ENCODE measurements at places on chromosomes 3 and 15. TPM values are rescaled to one million over a fixed set of nuclear protein-coding genes. Genes with fewer than 3 reads are reported as not detected.

DNA sequence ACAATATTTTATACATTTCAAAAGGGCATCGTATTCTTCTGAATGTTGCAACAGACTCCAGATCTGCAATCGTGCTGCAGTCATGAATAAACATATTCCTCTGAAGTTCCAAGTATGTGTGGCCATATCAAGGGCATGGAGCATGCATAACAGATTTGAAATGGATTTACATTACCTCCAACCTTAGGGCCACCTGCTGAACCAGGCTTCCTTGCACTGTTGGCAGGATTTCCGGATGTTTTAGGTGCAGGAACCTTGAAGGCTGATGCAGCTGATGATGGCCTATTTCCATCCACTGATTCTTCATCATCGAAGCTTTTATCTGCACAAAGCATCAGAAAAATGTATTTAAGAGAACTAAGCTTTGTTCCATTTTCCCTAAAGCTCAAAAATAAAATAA lies 73.5 kb downstream of the CLASP2 start:
- no peak for DNase-seq

DNA sequence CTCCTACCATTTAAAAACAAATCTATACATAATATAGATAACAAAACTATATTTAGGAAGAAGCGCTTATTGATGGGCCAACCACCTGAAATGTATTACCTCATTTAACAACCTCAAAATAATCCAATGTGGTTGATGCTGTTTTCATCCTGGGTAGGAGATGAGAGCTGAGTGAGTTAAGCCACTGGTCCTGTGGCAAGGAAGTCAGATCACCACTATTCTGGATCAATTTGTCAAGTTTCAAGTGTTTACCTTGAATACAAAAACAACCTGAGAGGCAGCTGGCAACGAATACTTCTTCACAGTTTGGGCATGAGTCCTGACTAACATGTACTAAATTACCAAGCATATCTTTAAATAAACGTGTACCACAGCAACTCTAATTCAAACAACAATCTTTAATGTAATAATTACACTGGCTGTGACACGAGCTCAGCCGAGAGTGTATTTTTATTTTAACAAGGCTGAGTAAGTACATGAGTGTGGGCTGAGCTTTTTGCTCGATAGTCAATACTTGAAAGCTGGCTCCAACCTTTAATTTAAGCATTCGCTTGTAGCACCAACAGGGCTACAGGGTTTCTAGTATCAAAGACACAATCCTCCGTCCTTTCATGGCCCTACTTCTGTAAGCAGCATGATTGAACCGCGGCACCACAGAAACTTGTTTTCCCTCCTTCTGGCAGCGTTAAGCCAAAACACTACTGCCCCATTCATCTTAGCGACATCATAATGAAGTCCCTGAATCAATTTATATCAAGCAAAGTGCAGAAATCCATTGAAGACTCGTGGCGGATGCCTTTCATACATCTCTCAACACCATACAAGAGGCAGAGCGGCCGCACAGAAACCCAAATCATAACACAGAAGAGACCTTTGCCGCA lies 93.8 kb upstream of the ICE2 start:
- no peak for DNase-seq

DNA sequence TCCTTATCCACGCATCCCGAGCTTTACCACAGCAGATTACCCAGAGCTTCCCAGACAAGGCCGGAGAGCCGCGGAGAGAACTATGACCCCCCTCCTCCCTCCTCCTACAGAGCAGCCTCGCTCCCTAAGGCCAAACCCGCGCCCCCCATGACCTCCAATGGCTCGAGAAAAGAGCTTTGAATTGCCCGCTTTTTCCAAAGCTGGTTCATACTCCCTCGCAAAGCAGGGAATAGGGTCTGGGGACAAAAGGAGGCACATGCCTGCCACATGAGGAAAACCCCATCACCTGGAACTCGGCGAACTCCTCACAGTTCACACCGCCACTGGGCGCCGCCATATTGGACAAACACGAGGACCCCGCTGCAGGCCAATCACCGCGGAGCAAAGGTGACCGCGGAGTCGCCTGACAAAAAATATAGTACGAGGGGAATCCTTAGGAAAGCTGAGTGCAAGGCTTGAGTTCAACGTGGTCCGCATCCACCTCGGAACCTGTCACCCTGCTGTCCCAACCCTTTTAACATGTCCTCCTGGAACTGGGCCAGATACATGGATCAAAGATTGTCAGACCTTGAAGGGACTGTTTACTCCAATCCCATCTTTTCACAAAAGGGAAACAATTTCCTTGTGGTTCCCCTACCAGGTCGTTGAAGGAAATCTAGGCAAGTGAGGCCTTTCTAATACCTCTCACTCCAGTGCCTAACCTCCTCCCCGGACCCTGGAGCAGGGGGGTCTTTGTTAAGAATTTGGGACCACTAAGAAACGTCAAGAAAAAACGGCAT lies at the start of gene MIX23:
Gene MIX23 (minus strand): TSS at position 344 of the 779 bp plus-strand sequence. CDS start 7 bp downstream, at position 337.
- peak; percentile 39 for DNase-seq

GRCh38 chr3:51975852-51976549 lies 1.1 kb downstream of the ABHD14A start:
- no peak for DNase-seq

Gene KIF23
- total RNA-seq = 32.8 TPM

DNA sequence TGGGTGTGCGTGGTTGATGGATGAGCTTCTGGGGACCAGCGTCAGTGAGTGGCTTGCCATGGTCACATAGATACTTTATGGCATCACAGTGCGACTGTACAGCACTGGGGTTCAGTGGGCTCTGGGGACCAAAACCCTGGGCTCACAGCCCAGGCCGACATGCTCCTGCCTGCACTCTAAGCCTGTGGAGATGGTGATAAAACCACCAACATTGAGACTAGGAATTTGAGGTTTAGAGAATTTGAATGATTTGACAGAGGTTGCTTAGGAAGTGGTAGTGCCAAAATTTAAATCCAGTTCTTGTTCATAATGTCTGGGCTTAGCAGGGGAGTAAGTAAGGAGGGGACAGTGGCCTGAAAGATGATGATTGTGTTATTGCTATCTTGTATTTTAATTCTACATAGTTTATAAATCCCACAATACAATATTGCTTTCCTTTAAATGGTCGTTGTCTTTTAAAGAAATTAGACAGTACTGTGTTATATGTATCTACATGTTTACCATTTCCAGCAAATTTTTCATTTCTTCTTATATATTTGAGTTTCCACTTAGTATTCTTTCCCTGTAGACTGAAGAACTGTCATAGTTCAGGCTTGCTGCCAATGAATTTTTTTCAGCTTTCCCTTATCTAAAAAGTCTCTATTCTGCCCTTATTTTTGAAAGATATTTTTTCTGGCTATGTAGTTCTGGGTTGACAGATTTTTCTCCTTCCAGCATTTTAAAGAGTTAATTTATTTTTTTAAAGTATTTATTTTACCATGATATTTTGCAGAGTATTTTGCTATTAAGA lies 235.4 kb upstream of the RGMA start:
- no peak for DNase-seq

DNA sequence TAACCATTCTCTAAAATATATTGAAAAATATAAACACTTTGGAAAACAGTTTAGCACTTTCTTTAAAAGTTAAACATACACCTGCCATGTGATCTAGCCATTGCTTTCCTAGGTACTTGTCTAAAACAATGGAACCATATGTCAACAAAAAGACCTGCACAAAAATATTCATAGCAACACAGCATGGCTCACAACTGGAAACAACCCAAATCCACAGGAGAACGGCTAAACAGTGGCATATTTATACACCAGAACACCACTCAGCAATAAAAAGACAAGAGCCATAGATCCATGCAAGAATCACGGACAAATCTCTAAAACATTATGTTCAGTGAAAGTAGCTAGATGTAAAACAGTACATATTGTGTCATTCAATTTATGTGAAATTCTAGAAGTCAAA lies 221.3 kb upstream of the UBE2E2 start:
- DNase-seq = no peak

DNA sequence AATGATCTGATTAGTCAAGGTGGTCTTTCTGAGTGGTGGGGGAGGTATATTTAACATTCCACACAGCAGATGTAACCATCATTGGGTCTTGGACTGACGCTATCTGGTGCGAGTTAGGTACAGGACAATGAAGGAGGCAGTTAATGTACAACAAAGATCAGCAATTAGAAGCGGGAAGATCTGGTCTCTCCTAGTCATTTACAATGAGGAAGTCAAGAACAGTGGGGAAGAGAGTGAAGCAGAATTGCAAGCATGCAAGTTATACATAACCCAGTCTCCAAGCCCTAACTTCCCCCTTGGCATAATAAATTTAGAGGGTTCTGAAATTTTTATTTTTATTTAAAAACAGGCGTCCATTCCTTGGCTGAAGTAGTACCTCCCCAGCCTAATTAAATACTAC lies 14.1 kb downstream of the GPD1L start:
- no peak for DNase-seq

Gene TPRG1
- 0.13 TPM for total RNA-seq

Gene GCSAM
- total RNA-seq = not detected

- DNase-seq = no peak
These were observed 10.6 kb downstream of the ARNT2 start for GRCh38 chr15:80414546-80415357.

DNA sequence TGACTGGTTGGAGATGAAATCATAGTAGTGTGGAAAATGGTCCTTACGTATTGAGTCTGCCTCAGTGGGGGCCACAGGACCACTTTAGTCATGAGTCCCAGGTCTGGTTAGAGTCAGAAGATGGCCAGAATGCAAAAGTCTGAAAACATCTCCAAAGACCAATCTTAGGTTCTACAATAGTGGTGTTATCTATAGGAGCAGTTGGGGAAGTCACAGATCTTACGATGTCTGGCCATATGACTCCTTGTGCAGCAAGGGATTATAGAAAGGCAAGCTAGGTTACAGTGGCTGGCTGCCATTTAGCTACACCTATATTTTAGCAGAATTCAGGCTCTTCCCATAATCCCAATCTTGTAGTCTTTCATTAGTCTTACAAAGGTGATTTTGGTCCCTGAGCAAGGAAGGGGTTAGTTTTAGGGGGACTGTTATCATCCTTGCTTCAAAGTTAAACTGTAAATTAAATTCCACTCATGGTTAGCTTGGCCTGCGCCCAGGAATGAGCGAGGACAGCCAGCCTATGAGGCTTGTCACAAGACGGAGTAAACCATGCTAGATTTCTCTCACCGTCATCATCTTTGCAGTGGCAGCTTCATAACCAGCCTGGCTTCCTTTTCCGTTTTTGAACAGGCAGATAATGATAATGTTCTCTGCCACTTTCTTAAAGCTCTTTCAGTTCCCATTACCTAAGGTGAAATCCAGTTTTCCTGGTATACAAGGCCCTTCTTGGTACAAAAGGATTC lies 134.1 kb downstream of the VPS8 start:
- no peak for DNase-seq

Gene MRPL47
- 37.2 TPM for total RNA-seq

Gene KIF15
- total RNA-seq = 19.8 TPM

DNA sequence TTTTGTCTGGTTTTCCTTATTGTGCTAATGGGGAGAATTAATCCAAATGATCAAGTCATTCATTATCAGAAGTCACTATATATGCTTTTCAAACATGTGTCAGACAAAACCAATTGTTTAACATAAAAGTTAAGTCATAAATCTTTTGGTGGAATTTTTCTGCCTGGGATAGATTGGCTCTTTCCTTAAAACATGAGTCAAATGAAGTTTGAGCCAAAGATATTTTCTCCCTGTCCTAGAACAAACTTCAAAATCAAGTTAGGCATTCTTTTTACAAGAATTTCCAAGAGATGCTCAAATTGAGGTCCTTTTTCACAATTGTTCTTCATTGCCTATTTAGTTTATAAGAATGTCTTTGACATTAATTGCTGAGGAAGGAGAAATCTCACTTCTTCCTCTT lies 138.3 kb downstream of the UACA start:
- DNase-seq = no peak

Gene CPNE9
- total RNA-seq = not detected

DNA sequence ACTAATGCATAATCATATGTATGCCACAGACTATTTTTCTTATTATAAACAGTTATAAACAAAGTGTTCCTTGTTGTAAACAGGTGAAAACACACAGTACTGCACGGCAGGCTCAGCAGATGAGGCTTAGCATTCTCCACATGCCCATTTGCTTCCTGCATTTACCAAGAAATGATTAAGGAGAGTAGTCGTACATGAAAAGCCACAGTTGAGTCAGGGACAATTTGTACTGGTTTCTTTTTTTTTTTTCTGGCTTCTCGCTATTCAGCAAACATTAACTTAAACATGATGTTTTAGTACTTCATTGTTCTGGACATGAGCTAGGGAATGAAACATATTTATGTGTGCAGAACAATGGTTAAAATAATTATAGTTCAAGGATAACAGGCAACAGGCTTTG lies 63.4 kb downstream of the GHSR start:
- DNase-seq = no peak

GRCh38 chr3:128605091-128606046 lies 45.2 kb downstream of the RPN1 start:
- DNase-seq = no peak

Gene WDR76
- total RNA-seq = 22.8 TPM

Gene SMCO1
- total RNA-seq = not detected

GRCh38 chr15:70586241-70586640 lies 177.1 kb downstream of the UACA start:
- no peak for DNase-seq

GRCh38 chr3:115999613-116000012 lies 376.3 kb downstream of the GAP43 start:
- no peak for DNase-seq

DNA sequence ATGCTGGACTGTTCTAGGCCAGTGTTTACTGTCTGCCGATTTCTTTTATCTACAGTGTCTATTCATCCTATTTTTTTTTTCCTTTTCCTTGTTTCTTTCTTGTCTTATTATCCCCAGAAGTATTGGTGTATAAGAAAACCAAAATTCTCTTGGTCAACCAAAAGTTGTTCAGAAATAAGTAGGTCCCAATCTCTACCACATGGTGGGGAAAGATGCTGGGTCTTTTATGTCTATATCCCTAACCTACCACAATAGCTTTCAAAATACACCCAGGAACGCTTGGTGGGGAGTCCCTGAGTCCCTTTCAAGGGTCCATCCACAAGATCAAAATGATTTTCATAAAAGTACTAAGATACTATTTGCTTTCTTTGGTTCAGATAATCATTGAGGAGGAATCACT lies 225.6 kb downstream of the CLSTN2 start:
- DNase-seq = no peak

- DNase-seq = no peak
These were observed 335.2 kb upstream of the CTDSPL start for GRCh38 chr3:37526511-37526910.

Gene MKRN2OS
- total RNA-seq = not detected

Gene AMIGO3
- total RNA-seq = not detected

DNA sequence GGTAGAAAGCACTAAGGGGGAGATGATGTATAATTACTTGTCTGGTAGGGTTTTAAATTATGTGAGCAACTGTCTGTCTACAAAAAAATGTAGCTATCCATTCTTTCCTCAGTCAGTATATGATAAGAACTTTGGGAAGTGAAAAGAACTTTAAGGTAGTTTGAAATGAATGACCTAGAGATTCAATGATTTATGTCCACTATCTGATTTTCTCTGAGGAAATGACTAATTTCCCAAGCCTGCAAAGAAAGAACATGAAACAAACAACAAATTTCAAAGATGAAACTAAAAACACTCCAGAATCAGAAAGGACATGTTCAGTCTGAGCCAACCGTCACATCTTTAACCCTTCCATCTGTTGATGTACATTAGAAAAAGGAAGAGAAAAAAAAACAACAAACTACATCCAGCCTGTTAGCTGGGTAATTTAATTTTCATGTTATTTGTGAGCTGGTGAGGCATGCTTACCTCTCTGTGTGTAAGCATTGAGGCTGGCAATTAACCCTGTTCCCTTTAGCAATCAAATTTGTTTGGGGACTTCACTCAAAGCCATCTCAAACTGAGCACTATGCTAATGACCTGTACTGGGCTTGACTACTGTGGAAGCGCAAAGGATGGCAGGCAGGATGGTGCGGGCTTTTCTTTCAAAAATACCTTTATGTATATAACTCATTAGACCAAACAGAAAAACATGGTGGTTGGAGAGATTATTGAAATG lies 220.1 kb downstream of the TUSC7 start:
- peak; percentile 13 for DNase-seq
